ENCODE measurements at places on chromosomes 4 and X.

DNA sequence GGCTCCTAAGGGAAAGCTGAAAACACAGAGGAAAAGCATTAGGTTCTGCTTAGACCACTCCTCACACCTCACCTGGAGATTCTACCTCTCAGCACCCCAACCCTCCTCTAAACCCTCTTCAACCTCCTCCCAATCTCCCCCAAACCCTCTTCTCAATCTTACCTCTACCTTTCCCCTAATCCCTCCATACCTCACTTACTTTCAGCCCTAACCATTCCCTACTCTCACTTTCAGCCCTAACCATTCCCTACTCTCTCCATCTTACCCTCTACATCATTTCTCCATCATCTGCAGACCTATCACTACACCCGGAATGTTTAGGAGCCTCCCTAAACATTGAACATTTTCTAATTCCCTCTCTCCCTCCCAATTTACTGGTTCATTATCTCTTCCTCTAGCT is 3.5 kb downstream of the RTL3 start:
- no peak for DNase-seq

DNA sequence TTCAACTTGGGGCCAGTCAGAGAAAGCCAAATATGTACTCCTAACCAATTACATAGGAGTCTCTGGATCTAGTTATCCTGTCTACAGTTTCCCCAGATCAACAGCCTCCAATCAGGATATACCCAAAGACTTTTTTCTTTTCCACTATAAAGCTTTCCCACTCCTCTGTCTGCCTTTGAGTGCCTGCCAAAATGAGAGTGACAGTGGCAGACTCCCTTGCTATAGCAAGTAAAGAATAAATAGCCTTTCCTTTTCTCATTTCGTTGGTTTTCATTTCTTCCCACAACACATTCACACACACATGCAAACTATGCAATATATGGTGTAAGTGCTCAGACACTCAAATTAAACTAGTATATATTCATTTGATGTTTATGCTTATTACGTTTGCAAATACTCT is 302.4 kb upstream of the TACR3 start:
- DNase-seq, result no peak

DNA sequence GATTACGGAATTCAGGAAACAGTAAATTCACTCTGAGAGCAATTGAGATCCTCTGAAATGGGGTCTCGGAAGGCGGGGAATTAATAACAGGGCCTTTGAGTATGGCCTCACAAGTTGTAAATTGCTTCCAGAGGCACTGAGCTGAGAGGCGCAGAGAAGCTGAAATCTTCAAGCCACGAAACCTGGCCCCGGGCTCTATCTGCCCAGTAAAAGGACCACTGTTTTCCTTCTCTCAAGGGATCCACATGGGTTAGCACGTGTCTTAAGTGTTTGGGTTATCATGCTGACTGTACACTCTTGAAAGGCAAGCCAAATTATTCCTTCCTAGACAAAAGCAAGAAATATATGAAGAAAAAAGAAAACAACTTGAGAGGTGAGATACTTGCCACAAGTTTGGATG is 1012.9 kb upstream of the FTHL17 start:
- no peak for DNase-seq

DNA sequence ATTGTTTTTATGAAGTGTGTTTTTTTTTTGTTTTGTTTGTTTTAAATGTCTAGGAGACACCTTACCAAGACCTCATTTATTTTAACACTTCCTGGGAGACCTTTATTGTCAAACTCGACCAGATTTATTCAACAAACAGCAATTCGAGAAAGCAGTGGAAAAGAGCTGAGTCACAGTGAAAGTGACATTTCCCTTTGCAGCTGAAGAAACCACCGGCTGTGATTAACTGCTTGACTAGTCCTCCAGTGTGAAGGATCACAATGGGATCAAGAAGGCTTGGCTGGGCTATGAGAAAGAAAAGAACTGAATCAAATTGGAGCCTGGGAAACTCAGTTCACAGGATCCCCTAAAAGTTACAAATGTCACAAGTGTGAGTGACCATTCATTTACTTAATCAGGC is 11.9 kb upstream of the ADH7 start:
- DNase-seq, result no peak

GRCh38 chrX:79181401-79181800 is 36.9 kb downstream of the GPR174 start:
- peak; percentile 63 for DNase-seq

DNA sequence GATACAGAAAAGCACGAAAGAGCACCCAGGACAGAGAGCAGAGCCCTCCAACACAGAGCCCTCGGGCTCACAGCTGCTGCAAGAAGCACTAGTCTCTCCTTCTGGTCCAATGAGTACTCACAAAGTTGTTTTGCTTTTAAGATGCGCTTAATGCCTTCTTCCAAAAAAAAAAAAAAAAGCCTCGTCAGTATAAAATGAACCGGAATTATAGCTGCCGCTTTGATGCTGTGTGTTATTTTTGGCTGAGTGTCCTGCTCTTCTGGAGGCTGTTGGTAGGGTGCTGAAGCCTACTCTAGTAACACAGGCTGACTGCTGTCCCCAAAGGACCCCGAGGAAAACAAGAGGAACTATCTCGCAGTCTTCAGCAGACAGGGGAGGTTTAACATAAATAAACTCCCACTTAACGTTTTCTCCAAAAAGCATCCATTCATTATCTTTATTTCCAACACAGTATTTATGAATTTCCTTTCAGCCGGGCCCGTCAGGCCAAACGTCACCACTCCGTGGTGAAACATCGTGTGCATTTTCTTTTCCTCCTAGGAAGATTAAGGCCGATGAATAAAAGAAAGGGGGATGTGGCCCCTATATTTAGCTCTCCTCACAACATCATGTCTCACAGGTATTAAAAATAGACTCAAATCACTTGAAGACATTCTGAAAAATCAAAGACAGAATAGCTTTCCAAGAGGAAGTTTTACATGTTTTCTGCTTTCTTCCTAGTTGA is 213.7 kb upstream of the PPARGC1A start:
- no peak for DNase-seq

- no peak for DNase-seq
Measured at GRCh38 chr4:149296084-149296483, 519.6 kb downstream of the IQCM start.

GRCh38 chr4:6152869-6153705 is 47.3 kb downstream of the JAKMIP1 start:
- no peak for DNase-seq

GRCh38 chr4:183968931-183969330 is 63.8 kb downstream of the STOX2 start:
- DNase-seq, result no peak

DNA sequence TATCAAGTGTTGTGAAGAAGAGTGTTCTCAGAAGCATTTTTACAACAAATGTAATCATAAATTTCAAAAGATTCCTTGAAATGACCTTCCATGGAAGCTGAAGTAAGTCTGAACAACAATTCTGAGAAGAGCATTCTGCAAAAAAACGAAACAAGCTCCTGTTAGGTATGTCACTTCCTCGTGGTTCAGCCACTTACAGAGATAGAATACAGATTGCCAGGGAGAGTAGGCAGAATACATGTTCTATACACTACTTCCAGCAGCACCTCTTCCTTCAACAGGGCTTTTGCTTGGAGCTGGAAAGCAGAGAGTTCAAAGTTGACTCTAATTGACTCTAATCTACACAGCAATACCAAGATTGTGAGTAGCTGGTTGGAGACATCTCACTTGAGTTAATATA is 274.5 kb downstream of the ADGRA3 start:
- no peak for DNase-seq

DNA sequence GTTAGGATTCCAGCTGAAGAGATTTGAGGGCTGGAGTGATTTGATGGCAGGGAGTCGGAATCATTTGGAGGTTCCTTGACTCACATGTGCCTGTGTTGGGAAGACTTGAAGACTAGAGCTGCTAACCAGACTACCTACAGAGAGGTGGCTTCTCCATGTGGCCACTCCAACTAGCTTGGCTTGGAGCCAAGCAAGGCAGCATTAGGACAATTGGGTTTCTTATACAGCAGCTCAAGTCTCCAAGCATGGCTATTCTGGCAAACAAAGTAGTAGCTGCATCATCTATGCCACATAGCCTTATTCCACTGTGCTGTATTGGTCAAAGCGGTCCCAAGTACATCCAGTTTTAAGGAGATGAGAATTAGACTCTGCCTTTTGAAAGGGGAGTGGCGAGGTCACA is 171.7 kb upstream of the SLC4A4 start:
- no peak for DNase-seq

DNA sequence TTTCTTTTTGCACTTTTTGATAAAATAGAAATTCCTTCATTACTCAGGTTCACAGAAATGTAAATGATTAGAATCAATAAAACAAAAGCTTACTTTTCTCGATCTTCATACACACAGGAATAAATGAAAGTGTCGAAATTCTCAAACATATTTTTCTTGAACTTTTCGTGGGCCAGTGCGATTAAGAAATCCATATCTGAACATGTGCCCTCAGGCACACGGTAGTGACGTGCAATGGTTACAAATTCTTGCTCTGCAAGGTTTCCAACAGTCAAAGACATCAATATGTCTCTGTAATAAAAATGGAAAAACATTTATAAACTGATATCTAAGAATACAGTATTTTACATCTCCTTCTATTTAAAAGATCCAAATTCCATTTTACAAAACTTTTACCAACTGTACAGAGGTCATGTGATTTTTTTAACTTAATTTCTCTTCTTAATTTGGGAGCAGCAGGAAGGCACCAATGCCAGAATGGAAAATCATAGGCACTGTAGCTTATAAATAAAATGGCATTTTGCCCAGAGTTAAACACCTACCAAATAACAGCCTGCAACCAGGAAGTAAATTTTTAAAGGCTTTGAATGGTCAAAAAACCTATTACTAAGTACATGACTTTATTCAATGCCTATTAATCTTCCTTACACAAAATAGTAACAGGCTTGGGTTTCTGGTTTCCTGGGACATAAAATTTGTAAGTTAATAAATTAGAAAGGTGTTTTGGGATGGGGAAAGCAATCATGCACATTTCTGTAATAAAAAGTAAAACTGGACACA is 165.0 kb downstream of the EFHC2 start:
- no peak for DNase-seq

DNA sequence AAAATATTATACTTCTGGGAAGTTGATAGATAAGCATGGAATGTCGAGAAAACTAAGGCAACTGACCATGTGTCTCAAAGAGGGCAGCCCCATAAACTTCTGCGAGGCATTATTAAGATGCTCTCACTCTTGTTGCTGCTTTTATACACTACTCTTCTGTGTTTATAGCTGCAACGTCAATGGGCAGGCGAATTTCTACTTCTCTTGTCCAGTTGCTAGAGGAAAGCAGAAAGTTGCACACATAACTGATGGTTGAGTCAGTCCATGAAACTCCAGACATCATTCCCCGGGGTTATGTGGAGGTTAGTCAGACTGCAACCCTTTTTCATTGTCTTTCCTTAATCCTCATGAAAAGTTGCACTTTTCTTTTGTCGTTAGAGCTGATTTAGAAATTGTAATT is 39.8 kb downstream of the VCX3B start:
- no peak for DNase-seq

- no peak for DNase-seq
Measured at GRCh38 chr4:123786920-123787319, 390.3 kb downstream of the SPRY1 start.

DNA sequence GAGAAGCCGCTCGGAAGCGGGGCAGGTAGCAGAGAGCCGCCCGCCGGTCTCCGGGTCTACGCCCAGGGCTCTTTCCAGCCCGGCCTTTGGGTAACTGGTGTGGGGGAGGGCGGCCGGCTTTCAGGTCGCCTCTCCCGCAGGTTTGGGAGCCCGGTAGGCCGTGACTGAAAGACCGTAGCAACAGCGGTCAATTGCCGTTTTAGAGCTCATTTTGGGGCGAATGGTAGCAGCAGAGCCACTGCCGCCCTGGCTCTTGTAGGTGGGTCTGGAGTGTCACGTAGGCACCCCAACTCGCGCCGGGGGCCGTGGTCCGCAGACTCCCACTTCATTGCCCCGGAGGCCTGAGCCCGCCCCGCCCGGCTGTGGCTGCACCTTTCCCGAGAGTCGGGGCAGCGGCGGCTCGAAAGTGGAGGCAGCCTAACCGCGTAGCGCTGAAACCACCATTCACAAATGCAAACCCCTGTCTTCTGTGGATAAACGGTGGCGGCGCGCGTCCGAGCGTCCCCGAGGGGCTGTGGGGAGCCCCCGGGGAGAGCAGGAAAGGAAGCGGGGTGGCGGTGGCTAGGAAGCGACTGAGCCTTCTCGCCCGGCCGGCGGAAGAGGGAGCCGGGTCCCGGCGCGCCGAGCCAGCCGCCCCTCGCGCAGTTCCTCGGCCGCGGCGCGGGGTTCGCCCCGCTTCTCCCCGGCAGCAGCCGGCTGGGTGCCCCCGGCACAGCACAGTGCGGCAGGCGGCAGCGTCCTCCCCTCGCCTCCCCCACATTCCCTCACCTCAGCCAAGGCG is 2185.1 kb upstream of the TENM3 start:
- no peak for DNase-seq

DNA sequence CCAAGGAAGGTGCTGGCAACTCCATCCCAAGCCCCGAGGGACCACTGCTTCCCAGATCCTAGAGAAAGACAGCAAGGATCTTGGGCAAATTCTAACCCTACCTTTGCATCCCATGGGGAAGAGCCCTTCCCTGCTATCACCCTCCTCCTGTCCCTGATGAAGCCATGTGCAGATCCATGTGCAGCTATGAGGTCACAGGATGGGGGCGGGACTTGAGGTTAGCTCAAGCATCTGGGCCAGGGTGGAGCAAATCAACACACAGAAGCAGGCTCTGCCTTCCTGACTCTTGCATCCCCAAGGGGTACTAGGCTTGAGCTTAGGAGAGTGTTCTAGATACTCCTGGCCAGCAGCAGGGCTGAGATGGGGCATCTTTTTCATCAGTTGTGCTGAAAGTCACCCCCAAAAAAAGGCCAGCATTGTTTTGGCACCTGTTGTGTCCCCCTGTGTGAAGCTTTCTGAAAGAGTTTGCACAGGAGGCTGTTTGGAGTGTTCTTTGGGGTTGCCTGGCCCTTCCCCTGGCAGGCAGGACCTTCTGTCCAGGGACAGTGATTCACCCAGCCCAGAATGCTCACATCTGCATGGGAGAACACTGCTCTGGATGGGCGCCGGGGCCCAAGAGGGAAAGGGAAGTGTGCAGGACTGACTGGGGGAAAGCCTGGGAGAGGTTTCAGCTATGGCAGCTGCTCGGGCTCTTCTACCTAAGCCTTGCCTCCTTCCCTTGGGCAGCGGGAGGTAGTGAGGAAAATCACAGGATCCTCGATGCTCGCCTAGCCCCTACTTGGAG is 50.8 kb downstream of the PRPS1 start:
- peak; percentile 61 for DNase-seq

- DNase-seq, result no peak
Measured at GRCh38 chrX:41419082-41419481, 28.1 kb upstream of the NYX start.

GRCh38 chr4:163558539-163559044 is 64.1 kb downstream of the TMA16 start:
- no peak for DNase-seq

DNA sequence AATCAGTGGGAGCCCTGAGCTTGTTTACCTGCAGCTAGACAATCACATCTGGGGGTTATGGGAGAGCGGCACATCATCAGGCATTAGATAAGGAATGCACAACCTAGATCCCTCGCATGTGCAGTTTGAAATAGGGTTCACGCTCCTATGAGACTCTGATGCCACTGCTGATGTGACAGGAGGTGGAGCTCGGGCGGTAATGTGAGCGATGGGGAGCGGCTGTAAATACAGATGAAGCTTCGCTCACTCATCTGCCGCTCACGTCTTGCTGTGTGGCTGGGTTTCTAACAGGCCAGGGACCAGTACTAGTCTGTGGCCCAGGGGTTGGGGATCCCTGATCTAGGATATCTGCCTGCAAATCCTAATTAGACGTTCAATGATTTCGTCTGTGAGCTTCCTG is 90.3 kb downstream of the CRMP1 start:
- no peak for DNase-seq

GRCh38 chr4:54093324-54094240 is 6.4 kb upstream of the GSX2 start:
- DNase-seq, result no peak
